ENCODE measurements at places on chromosomes 6 and 20.

DNA sequence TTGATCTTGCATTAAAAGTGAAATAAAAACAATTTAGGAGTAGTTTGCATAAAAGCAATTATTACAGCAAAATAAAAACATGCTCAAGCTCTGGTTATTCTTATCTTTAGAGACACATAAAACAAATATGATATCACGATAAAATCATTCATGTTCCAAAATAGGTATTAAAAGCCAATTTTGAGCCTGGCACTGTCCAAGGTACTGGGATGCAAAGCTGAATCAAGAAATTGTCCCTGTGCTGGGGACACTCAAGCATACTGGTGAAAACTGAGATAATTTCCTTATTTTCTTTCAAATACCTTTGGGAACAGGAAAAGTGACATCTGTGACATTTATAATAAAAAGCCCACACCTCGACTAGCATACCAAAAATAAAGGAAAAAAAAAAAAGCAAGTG is 931 bp upstream of the MTCL3 start:
- DNase-seq, result no peak

DNA sequence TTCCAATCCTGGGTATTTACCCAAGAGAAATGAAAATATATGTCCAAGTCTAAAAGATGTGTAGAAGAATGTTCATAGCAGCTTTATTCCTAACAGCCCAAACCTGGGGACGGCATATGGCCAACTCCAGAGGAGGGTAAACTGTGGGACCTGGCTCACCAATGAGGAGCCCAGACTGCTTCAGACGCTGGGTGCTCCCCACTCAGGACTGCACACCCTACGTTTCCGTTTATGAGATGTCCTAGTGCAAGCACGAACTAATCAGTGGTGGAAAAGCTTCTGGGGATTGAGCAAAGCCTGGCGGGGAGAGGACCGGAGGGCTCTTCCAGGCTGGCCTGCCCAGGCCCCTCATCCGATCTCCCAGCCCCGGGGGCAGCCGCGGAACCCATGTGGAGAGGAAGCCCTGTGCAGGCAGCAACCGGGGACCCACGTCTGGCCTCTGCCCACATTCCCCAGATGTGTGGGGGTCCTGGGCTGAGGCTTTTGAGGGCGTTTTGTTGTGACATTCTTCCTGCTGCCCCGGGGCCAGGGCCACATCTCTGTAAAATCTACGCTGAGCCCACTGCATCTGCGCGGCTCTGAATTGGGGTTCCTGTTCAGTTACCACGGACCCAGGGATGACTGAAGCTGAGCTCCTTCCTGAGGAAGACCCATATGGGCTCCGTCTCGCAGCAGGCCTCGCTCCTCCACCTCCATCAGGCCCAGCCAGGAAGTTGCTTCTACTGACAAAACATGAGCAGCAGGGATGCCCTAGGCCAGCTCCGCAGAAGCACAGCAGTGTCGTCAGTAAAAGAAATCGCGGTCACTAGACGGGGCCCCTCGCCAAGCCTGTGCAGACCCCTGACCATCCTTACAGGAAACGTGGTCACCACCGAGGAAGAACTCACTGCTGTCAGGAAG is 188.0 kb downstream of the DLL1 start:
- DNase-seq, result no peak

GRCh38 chr6:16737925-16738324 is 23.3 kb downstream of the ATXN1 start:
- DNase-seq, result no peak

DNA sequence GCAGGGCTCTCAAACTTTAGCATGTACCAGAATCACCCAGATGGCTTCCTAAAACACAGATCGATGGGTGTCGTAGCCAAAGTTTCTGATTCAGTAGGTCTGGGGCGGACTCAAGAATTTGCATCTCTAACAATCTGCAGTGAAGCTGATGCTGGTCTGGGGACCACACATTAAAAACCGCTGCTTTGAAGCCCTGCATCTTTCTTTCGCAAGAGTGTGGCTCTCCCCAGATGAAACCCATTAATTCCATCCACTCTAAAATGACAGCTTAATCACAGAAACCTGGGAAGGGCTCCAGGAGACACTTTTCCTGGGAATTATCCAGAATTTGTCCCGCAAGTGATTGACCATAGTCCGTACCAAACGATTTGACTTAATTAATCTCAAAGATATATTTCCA is 319.8 kb upstream of the PLCB4 start:
- no peak for DNase-seq

GRCh38 chr6:22401932-22402331 is 105.1 kb upstream of the PRL start:
- DNase-seq, result no peak

DNA sequence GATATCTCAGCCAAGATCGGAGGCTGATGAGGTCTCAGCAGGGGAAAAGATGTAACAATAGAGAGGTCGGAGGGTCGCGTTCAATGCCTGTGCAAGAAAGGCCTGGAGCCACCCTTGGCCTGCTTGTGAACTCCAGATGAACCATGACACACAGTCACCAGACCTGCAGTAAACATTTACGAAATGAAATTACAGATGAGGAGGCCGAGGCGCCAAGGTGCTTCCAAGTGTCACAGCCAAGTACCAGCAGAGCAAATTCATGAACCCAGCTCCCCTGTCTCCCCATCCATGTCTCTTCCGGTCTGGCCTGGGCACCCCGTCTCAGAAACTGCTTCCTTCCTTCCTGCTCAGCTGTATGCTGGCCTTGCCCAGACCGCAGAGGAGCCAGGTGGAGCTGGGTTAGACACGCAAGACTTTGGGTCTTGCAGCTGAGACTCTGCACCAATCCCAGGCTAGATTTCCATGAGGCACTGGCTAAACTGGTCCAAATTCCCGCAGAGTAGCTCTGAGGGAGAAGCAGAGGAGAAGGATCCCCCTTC is 48.1 kb downstream of the CHMP4B start:
- no peak for DNase-seq

GRCh38 chr6:125210667-125211066 is 57.1 kb downstream of the TPD52L1 start:
- no peak for DNase-seq

GRCh38 chr20:1983301-1983700 is 10.6 kb downstream of the PDYN start:
- no peak for DNase-seq

DNA sequence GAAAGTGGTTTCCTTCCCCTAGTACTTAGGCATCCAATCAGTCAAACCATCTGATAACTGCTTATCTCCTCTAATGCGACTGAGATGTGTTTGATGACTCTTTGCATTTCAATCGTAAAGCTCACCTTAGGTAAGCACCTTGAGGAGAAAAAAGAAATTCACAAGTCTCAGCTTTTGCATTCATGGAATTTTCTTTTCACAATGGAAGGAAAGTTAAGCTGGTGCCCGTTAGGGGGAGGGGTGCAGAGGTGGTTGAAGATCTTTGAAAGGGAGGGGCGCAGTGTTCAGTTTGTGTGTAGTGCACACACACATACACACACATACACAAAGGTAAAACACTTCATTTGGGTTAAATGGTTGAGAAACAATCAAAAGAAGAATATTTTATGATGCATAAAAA is 87.1 kb upstream of the SALL4 start:
- no peak for DNase-seq

GRCh38 chr6:5287205-5287965 is 26.1 kb downstream of the FARS2 start:
- DNase-seq, result no peak

DNA sequence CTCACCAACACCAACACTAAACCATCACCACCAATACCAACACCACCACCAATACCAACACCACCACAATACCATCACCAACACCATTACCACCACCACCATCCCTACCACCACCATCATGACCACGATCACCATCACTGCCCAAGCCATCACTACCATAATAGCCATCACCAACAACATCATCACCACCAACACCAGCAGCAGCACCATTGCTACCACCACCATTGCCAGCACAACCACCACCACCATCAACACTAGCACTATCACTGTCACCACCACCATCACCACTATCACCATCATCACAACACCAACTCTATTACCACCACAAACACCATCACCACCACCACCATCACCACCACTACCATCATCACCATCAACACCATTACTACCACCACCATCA is 53.0 kb downstream of the TMEM242 start:
- no peak for DNase-seq

DNA sequence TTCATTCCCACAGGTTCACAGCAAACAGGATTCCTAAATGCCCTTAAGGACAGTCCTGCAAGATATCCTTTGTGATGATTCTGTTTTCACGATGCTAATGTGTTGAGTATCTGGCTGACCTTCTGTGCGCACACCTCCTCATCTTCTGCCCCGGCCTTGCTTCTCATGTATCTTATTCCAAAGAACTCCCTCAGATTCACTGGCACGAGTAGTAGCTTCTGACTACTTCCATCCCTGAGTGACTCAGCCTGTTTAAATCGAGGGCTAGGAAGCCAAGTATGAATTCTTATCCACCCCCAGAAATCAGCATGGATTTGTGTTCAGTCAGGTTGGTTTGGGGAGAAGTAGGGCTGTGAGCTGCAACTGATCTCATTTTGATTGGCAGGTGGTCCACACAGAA is 190.2 kb upstream of the SNX9 start:
- DNase-seq, result no peak

- DNase-seq, result no peak
Observed at GRCh38 chr20:4691753-4692152, 30.0 kb upstream of the PRND start.

- no peak for DNase-seq
Observed at GRCh38 chr6:43673444-43674084, 14.0 kb downstream of the MRPS18A start.

Data from LoVo (cell line).